ENCODE measurements at places on chromosomes 5 and 9.

GRCh38 chr9:103266064-103266463, 270.9 kb downstream of the CYLC2 start:
- no peak for DNase-seq

DNA sequence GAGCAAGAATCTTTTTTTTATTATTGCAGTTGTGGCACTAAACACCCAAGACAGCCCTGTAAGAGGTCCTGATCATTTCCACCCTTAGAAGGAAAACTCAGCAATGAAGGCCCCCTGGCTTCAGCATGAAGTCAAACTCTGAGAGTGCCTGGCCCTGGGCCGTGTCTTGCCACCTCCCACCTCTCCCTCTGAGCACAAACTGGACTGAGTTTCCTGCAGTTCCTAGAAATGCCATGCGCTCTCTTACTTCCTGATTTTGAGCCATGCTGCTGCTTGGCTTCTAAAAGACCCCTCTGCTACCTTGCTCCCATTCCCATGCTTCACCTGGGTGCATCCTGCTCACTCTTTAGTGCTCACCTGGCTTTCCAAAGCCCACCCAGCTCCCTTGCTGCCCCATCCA, 140.4 kb upstream of the KLF9 start:
- DNase-seq: no peak

- no peak for DNase-seq
Measured at GRCh38 chr5:126046846-126047571, 376.2 kb upstream of the GRAMD2B start.

- DNase-seq: no peak
Measured at GRCh38 chr9:131754846-131755245, 15.0 kb upstream of the RAPGEF1 start.

DNA sequence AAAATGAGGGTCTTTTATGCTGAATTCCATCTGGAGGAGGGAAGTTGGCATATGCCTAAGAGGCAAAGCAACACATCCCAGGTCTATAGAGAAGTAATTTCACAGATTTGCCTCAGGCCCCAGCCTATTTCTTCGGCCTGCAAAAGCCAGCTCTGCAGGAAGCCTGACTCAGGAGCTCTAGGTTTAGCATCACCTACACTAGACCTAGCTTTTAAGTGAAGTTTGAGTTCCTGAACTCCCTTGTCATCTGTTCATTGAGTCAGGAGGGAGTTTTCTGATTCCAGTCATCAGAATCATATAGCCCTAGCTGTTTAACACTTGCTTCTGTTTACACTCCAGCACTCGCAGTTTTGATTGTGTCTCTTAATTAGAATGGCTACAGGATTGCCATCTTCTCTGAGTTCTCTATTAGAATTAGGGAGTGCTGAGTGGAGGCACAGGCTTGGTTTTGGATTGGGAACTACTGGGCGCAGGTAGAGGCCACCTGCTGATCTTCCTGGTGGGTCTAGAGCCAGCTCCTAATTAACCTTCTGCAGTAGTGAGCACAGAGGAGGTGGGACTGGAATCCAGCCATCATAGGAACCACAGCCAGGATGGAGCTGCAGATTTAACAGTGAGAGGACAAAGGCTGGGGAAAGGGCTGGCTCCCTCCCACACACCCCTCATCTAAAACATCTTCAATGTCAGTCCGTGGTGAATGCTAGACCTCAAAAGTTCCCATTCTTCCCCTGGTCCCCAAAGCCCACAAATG, 179.5 kb downstream of the TRIO start:
- no peak for DNase-seq

- no peak for DNase-seq
Measured at GRCh38 chr5:133120156-133120750, 68.4 kb downstream of the HSPA4 start.

DNA sequence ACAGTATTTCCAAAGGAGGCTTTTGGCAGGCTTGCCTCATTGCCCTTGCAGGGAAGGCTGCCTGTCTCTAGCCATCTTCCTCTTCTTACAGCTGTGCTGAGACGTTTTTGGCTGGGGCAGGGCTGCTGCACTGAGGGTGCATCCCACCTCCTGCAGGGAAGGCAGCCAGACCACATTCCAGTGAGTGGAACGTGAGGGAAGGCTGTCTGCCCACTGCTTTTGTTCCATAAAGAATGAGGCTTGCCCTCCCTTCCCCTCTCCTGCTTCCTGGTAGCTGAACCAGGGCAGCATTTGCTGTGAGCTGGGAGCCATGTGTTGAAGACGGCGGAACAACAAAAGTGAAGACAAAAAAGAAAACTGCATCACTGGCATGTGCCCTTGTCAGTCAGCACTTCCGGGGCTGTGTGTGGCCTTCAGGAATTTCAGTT, 16.8 kb downstream of the MGAT1 start:
- peak; percentile 82 for DNase-seq

- no peak for DNase-seq
Measured at GRCh38 chr5:163447875-163448274, 10.5 kb downstream of the CCNG1 start.

DNA sequence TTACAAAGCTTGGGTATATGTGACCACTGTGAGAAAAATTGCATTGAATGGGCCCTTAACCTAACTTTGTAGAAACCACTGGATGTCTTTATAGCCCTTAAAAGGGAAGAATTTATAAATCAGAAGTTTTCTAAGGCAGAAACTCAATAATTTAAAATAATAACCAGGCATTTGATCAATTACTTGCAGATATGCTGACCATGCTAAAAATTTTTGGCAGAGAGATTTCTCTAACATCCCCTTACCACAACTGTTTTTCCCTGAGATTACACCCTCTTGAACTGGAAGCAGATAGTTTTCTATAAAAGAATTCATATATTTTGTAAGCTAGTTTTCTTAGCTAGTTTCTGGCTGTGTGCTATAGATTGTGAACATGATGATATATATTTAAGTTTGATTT, 428.3 kb downstream of the KIF4B start:
- DNase-seq: no peak

DNA sequence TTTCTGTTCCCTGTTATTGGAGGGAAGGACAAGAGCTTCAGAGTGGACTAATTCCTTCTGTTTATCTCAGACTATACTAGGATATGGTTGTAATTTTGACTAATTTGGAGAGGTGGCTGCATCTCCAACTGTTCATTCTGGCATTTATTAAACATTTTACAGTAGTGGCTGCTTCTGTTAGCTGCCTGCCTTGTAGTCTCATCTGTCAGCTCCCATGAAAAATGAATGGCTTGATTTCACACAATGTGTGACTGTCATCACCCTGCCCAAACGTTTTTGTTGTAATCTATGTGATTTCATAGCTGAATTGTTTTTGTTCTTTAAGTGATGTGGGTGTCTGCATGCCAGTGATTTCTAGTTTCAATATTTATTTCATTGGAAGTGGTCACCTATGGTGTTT, 459.4 kb upstream of the PTPRD start:
- DNase-seq: no peak

GRCh38 chr9:7921545-7922197, 122.1 kb upstream of the DMAC1 start:
- no peak for DNase-seq

DNA sequence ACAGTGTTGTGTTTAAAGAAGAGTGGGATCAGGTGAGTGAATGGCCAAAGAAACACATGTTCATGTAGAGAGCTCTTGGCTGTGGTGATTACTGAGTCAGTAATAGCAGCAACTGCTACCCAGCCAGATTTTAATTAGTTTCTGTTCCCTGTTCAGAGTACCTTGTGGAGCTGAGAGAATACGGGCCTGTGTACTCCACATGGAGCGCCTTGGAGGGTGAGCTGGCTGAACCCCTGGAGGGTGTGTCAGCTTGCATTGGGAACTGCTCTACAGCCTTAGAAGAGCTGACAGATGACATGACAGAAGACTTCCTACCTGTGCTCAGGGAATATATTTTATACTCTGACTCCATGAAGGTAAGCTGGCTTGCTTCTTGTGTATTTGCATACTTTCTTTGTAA, 52.3 kb downstream of the SLC46A2 start:
- DNase-seq: no peak

DNA sequence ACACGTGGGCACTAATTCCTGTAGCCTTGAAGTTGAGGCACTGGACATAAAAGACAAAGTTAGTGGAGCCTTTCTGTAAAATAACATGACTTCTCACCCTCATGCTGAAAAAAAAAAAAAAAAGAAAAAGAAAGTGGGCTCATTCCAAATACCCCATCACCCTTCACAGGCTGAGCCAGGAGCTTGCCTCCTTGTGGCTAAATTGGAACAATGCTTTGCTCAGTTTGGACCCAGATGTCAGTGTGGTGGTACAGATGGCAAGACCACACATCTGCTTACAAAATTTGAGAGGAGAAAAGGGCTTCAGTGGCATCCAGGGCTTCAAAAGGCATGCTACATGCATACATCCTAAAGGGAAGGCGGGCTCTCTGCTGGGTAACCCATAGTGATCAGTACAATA, 342.8 kb downstream of the EBF1 start:
- no peak for DNase-seq

- DNase-seq: no peak
Measured at GRCh38 chr9:121589986-121590385, 61.4 kb upstream of the DAB2IP start.

DNA sequence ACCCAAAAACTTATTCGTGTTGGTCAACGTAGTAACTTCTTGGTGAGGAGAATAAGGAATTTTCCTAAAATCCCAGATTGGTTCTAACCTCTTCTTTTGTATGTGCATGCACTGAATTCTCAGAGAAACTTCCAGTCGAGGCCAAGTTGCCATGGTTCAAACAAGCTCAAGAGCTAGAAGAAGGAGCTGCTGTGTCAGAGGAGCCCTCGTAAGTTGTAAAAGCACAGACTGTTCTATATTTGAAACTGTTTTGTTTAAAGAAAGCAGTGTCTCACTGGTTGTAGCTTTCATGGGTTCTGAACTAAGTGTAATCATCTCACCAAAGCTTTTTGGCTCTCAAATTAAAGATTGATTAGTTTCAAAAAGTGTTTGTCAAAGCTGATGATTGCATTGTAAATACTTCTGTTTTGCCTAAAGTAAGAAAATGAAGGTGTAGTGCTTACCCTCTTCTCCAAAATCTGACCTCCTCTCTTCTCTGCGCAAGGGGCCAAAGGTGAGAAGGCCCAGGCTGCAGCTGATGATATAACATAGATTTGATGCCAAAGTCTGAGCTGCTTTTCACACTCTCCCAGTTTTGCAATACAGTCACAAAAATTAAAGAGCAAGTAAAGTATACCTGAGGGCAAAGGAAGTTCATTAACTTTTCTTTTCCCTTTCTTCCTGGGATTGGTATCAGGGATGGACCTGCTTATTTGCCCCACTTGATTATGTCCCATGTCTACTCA, 210.8 kb downstream of the ADAMTSL1 start:
- no peak for DNase-seq

- DNase-seq: no peak
Measured at GRCh38 chr5:119873611-119874010, 244.3 kb downstream of the FAM170A start.

DNA sequence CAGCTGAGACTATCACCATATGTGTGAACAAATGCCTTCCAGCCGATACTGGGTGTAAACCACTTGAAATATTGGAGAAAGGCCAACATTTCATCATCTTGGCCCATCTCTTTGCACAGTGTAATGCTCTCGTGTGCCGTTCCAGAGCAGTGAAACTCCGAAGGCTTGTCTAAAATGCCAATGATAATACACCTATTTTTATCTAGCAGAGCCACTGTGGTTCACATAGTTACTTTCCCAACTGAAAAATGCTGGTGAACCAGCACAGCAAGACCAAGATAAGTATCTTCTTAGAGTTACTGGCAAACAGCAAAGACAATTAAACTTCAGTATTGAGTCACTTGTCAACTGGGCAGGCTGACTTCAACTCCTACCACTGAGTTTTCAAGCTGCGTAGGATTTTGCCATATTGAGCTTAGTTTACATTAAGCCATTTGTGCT, 379.9 kb upstream of the ACTBL2 start:
- no peak for DNase-seq

DNA sequence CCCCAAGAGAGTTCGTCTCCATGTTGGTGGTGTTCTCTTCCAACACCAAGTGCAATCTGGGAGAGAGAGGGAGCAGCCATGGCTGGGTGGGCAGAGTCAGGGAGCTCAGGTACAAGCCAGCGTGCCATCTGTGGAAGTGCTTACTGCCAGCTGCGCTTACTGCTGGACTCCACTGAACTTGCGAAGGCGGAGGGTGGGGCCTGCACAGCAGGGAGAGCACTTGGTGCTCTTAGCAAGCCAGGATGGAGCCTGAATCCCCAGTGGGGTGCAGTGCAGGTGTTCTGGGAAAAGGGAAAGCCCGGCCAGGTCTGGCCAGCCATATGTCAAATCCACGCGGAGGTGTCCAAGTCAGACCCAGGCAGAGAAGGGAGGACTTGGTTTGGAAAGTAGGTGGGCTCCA, 142.0 kb downstream of the FANCC start:
- no peak for DNase-seq

Data from iPS DF 19.7 (cell line).